ENCODE measurements at places on chromosomes 3 and 15.

GRCh38 chr15:75161106-75161916 lies 40.4 kb upstream of the C15orf39 start:
- no peak for DNase-seq

- DNase-seq = peak; percentile 61
These were observed 53.2 kb upstream of the SRGAP3 start for GRCh38 chr3:9302425-9303181.

- no peak for DNase-seq
These were observed 82.3 kb downstream of the LPP start for GRCh38 chr3:188236271-188236670.

DNA sequence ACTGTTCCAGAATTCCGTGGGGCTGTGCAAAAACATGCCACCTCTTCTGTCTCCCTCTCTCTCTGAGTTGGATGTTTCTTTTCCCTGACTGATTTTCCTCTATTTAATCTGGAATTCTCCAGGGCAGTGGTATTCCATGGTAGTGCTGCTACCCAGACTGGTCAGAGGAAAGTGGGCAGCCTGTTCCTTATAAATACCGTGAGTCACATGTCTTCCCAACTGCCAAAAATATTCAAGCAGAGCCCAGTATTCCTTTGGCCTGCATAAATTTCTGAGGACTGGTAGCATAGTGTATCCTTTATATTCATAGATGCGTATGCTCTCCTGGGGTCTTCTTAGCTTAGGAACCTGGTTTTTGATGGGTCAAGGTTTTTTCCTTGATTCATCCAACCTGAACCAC lies 40.9 kb downstream of the CEMIP start:
- no peak for DNase-seq

DNA sequence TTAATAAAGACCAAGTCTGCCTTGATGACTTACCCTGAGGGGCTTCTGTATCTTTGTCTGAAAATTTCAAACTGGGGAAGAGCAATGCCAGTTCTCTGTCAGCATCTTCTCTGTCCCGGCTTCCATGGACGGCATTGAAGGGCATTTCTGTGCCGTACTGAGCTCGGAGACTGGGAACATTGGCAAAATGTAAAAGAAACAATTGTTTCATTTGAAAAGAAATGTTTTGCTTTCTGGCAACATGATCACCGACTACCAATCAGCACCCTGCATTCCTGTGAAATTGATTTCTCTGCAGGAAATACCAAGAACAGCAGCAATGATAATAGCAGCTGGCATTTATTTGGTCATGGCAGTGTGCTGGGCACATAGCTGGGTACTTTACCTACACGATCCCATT lies 26.2 kb downstream of the NME9 start:
- DNase-seq = no peak

- peak; percentile 33 for DNase-seq
These were observed 3.6 kb downstream of the PRSS50 start for GRCh38 chr3:46713898-46714552.
